ENCODE measurements at places on chromosomes 16 and 17. TPM values are rescaled to one million over a fixed set of nuclear protein-coding genes. Genes with fewer than 3 reads are reported as not detected.
A peak's percentile ranks its signal among the peaks of the same experiment; 100 is the strongest.

MAPT gene
- under 0.01 TPM for total RNA-seq

MYH2 gene
- not detected for total RNA-seq

HLF gene
- total RNA-seq, result 1.9 TPM

MC1R gene
- total RNA-seq, result 9.3 TPM

PRAC1 gene
- not detected for total RNA-seq

DNA sequence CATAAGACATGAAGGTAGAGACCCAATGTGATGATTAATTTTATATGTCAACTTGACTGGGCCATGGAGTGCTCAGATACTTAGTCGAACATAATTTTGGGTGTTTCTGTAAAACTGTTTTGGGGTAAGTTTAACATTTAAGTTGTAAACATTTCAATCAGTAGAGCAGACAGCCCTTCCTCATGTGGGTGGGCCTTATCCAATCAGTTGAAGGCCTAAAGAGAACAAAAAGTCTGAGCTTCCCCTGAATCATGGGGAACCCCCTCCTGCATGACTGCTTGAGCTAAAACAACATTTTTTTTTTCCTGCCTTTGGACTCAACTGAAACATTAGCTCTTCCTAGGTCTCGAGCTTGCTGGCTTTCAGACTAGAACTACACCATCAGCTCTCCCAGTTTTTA, 327.3 kb upstream of the SOX9 start:
- DNase-seq, result peak; percentile 7

GRCh38 chr16:64791756-64792155, 330.1 kb downstream of the CDH11 start:
- no peak for DNase-seq

- DNase-seq, result no peak
Observed at GRCh38 chr16:78487471-78487870, 388.0 kb downstream of the WWOX start.

DNA sequence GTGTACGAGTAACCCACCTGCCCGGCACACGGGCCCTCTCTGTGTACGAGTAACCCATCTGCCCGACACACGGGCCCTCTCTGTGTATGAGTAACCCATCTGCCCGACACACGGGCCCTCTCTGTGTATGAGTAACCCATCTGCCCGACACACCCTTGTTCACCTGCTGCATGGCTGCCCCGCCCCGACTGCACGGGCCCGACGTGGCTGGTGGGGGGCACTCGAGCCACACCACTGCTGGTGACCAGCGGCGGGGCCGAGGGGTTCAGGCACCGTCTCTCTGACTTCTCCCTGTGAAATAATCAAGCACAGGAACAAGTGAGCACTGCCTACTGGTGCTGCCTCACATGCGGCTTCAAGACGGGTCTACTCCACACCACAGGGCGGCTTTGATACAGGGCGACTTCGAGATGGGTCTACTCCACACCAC, 22.1 kb downstream of the MAP1LC3B start:
- DNase-seq, result no peak

DNA sequence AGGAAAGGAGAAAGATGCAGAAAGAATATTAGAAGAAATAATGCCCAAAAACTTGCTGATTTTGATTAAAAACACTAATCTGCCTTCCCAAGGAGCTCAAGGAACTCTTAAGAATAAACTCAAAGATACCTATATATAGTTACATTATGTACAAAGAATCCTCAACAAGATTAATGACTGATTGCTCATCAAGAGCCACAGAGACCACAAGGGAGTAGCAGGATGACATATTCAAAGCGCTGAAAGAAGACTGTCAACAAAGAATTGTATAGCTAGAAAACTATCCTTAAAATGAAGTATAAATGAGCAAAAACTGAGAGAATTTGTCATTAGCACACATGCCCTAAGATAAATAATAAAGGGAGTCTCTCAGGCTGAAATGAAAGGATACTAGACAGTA, 6.2 kb downstream of the LPCAT2 start:
- DNase-seq, result no peak

GRCh38 chr17:1644493-1645206, 882 bp downstream of the SCARF1 start:
- peak; percentile 50 for DNase-seq

DNA sequence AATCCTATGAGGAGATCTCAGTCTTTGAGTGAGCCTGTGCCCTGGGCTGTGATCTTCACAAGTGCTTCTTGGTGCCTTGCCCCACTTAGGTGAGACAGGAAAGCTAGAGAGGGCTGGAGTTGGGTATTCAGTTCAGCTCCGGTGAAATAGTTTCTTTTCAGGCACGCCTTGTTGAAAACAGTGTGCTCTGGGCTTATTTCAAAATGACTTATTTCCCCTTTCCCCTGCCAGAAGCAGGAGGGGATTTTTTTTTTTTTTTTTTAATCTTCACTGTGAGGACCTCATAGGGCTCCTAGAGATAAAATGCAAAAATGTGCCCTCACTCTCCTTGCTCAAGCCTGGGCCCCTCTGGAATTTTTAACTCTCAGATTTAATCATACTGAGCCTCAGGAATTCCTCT, 27.2 kb downstream of the MOSMO start:
- DNase-seq, result no peak

DNA sequence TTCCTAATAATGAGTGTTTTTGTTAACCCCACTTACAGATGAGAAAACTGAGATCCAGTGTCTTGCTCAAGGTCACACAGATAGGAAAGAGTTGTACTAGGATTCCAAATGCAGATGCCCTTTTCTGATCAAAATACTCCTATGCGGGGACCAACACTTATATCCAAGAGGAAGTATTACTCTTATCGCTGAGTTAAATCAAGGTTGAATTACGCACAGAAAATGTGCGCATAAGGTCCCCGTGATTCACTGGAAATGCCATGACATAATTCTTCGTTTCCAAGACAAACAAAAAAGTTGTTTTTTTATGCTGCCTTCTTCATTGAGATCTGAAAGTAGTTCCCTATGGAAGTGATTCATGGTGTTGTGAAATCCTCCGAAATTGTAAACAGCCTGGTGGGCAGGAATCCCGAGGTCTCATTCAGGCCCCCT, 463.8 kb upstream of the HSBP1 start:
- DNase-seq, result peak; percentile 50

All from renal cortical epithelial cell (primary cell).